ENCODE measurements at places on chromosomes 6 and 20. TPM values are rescaled to one million over a fixed set of nuclear protein-coding genes. Genes with fewer than 3 reads are reported as not detected.

The TRIM31 gene
- polyA plus RNA-seq: not detected

The RIPPLY2 gene
- polyA plus RNA-seq: not detected

The SYTL3 gene
- 1.8 TPM for polyA plus RNA-seq

The FAM162B gene
- not detected for polyA plus RNA-seq

The FOXP4 gene
- polyA plus RNA-seq: 2.6 TPM

The NKAPL gene
- polyA plus RNA-seq: 0.18 TPM

The AGER gene
- polyA plus RNA-seq: 0.58 TPM

The OR2H1 gene
- not detected for polyA plus RNA-seq

The KHDRBS2 gene
- 4.4 TPM for polyA plus RNA-seq

The MACROD2 gene
- polyA plus RNA-seq: 1.3 TPM

The VEGFA gene
- polyA plus RNA-seq: 0.19 TPM

The TSPO2 gene
- not detected for polyA plus RNA-seq

The CST4 gene
- polyA plus RNA-seq: not detected

The SAMD5 gene
- polyA plus RNA-seq: not detected
